NCI-H526 treated with DMSO at 0.1 percent for 48 hours (cell line): ENCODE measurements at places on chromosomes 12 and 14.

DNA sequence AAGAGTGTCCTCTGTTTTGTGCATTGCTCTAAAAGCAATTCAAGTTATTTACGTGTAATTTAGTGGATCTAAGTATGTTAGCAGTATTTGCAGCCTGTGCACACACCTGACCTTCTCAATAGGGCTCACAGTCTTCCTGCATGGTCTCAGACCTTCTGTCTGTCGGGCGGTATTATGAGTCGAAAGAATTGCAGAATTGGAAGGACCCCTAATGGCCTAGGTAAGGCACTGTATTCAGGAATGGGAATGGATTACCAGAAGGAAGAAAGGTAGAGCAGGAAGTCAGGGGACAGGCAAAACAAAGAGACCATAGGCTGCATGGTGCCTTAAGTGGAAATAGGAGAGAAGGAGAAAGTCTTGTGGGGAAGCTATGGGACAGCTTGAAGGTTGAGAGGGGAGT is 341.6 kb downstream of the VRK1 start:
- DNase-seq: peak; percentile 28

- no peak for DNase-seq
These were observed 8.7 kb downstream of the BEGAIN start for GRCh38 chr14:100578552-100578951.

DNA sequence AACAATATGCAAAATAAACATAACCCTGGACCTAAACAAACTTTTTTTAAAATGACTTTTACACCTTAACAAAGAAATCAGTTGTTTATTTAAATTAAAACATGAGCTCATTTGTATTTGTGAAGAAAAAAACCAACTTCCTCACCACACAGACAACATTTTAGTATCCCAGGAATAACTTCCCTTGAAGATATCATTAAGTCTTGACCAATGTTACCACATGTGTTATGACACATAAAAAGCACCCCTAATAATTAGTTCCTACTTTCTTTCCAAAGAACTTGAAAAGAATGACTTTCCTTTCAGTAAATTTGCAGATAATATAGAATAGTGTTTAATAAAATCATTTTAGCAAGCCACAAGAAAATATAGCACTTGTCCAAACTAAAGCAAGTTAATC is 42.4 kb downstream of the DUSP16 start:
- DNase-seq: no peak

GRCh38 chr12:112574896-112575558 is 156.3 kb downstream of the PTPN11 start:
- no peak for DNase-seq

DNA sequence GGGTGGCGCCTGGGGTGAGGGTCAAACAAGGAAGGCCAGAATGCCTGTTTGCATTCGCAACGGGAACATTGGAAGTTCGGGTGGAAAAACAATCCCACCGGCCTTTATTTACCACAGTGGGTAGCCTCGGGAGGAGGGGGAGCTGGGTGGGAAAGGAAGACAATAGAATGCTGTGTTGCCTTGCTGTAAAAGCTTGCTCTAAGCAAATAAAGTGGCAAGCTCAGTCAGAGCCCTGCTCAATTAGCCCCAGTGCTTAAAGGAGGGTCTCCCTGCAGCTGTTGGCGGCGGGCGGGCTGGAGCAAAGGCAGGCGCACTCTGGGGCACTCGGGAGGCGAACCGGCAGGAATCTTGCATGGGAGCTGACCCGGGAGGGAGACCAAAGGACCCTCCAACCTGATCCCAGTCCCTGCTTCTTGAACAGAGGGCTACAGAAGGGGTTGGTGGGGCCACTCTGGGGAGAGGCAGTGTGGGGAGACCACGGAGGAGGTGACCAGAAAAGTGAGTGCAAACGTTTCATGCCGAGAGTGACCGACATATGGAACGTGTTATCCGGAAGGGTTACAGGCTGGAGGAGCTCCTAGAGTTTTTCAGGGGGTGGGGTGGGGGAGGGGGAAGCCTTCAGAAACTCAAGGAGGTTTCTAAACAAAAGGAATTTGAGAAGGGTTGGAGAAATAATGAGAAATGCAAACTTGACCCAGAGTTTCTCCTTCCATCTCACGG is 48.5 kb downstream of the NTF3 start:
- DNase-seq: peak; percentile 93

- DNase-seq: no peak
These were observed 2.8 kb upstream of the LTBP2 start for GRCh38 chr14:74614508-74615495.

- DNase-seq: peak; percentile 30
These were observed 631 bp downstream of the PPM1H start for GRCh38 chr12:62934239-62934798.

- DNase-seq: no peak
These were observed 1.6 kb upstream of the MANSC4 start for GRCh38 chr12:27781680-27782079.

DNA sequence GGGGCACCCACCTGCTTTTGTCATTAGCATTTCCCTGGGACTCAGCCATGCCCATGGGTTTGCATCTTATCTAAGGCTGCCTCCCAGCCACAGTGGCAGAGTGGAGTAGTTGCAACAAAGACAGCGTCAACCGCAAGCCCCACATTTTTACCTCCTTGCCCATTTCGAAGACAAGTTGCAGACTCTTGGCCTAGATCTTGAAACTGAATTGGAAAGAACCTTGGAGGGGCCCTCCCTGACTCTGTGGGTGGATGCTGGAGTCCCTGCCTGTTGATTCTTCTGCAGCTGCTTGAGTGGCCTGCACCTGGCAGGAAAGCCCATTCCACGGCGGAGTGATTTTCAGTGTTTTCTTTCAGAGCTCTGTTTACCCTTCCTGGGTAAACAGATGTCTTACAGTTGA is 309.0 kb downstream of the VRK1 start:
- DNase-seq: peak; percentile 18

- no peak for DNase-seq
These were observed 43.9 kb downstream of the EFCAB11 start for GRCh38 chr14:89910691-89911009.

DNA sequence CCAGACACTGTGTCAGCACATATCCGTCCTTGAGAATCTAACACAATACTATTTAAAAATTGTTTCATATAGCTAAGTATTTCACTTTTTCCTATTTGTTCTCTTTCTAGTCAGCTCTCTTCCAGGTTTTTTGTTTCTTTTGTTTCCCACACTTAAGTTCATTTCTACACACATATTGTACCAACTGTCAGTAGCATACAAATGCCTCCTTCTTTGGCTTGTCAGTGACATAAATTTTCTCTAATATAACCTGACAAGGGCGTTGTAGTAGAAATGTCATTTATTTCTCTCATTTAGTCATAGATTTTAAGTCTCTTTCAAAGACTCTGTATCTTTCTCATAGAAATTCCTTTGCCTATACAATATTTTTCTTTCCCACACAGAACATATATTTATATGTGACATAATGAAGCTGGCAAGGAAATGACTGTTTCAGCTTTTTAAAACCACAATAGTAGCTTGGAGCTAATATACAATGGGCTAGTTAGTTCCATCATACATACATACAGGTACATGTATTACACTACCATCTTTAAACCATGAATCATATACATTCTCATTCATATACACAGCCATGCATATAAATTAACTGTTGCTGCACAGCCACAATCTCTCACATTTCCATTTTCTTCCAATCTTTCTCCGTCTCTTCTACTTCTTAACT is 42.3 kb upstream of the EPS8 start:
- DNase-seq: no peak

DNA sequence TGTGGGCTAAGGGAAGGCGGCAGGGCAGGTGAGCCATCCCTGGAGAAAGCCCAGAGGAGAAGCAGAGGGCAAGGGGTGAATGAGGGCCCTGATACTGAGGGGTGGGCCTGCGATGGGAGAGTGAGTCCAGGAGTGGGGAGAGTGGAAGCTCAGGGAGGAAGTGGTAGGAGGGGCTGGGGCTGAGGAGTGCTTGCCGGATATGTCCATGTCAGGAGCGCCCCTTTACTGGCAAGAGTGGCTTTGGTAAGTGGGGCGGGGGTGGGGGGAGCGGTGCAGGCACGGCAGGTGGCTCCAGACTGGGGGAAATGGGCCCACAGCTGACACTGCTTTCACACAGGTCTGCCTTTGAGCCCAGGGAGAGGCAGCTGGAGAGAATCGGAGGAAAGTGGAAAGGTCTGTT is 86.4 kb upstream of the GPR68 start:
- no peak for DNase-seq

- no peak for DNase-seq
These were observed 490 bp downstream of the RILPL1 start for GRCh38 chr12:123532808-123533649.

GRCh38 chr14:51464411-51464810 is 187.3 kb upstream of the FRMD6 start:
- DNase-seq: no peak

DNA sequence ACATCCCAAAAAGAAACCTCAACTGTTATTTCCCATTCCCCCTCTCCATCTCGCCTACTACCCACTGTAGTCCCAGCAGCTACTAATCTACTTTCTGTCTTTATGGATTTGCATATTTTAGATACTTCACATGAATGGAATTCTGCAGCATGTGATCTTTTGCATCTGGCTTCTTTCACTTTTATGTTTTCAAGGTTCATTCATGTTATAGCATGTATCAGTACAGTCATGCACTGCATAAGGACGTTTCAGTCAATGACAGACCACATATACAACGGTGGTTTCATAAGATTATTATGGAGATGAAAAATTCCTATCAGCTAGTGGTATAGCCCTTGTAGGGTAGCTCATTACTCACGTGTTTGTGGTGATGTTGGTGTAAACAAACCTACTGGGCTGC is 24.5 kb downstream of the PCNX4 start:
- DNase-seq: no peak

DNA sequence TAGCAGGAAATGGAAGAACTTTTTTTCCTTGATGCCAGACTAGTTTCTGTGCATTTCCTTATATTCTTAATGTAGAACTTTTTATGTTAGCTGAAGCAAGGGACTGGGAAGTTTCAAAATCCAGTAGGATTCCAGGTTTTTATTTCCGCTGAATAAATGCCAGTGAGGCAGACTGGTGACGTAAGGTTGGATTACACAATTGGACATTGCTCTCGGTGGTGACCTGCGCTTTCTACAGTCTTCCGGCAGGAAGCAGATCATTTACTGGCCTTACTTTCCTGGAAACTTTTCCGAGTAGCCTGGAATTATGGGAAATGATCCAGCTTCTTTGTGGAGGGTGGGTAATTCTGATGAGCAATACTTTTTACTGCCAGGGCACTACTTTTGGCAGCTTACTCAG is 3.6 kb downstream of the IFT43 start:
- no peak for DNase-seq

DNA sequence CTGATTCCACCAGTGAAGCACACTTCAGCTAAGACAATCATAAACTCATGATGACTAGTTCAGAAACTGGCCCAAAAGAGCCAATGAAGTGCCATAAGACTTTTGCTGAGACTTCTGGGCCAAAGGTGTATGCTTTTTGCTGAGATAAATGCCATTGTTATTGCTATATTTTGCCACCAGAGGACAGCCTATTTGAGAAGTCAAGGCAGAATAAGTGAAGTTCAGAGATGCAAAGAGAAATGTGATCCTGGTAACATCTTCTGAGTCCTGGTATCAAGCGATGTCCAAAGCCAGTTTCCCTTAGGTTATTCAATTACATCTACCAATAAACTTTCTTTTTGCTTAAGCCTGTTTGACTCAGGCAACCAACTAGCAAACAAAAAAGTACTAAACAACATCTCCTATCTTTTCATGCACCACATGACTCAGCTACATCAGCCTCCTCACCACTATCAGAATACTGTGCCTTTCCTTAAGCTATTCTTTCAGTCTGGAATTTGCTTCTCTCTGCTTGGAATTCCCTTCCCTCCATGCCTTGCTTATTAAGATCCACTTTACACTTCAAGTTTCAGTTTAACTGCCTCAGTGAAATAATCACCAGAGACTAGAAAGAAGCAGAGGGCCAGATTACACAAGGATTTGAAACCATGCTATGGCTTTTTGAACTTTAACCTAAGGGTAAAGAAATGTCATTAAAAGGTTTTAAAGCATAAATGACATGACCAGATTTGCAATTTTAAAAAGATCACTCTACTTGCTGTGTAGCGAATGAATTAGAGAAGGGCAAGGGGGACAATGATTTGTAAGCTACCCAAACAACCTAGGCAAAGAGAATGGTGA is 14.0 kb downstream of the CRY1 start:
- DNase-seq: no peak

DNA sequence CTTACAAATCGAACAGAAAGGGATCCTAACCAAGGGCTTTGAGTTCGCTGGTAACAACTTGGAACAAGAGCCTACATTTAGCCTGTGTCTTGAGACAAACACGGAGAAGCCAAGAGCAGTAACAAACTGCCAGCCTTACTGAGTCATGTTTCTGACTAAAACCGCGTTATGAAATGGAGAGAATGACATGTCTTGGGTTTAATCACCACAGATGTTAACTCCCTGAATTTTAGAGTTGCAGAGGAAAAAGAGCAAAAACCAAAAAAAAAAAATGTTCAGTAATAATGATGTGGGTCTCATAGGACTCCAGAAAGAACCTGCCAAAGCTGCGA is 1.0 kb downstream of the BLTP3B start:
- DNase-seq: no peak

DNA sequence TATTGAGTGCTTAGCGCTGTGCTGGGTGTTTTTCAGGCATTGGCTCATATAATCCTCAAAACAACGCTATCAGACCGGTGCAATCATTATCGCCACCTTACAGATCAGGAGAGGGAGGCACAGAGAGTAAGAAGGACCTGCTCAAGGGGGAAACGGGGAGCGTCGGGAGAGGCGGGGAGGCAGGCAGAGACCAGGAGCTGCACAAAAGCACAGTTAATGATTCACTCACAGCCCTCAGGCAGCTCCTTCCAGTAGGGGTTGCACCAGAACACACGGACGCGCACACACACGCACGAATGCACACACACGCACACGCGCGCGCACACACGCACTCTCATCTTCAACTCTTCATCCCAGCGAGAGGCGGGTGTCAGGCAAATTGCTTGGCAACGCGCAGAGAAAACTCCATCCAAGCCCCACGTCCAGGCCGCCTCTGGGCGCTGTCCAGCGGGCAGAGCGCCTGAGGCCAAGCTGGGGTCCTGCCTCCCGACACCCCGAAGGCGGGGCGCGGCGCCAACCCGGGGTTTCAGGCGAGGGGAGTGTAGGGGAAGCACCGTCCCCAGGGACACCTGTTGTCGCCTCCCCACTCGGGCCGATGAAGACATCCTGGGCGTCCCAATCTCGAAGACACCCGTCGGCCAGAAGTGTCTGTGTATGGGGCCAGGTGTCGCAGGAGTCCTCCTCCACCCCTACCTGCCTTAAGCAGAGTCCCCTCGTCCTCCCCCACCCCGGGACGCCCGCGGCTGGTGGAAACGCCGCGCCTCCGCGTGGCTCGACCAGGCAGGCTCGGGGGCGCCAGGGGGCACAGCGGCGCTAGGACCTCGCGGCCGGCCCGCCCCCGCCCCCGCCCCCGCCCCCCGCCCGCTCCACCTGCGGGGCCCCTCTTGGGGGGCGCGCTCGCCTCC is 35.5 kb upstream of the STON2 start:
- peak; percentile 68 for DNase-seq

DNA sequence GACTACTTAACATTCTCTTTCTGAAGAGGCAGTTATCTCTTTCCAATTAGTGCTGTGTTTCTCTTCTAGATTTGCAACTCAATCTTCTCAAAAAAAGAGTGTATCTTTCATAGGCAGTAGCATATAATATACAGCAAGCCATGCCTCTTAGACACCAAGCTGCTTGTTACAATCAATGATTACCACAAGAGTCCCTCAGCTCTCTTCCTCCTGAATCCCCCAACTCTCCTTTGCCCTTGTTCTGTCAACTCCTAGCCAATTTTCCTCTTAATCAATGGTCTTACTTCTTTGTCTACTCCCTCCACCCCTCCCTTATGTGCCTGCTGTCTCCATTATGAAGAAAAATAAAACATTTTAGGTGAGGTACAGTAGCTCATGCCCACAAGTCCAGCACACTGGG is 2.6 kb downstream of the TMTC1 start:
- DNase-seq: no peak
